ENCODE measurements at places on chromosomes 4 and X. TPM values are rescaled to one million over a fixed set of nuclear protein-coding genes. Genes with fewer than 3 reads are reported as not detected.

Gene RNF175
- total RNA-seq, result not detected

Gene CXXC4
- total RNA-seq, result not detected

Gene DCLK2
- total RNA-seq, result not detected

Gene BEX1
- not detected for total RNA-seq

Gene NSG1
- total RNA-seq, result 11.9 TPM

Gene PLRG1
- total RNA-seq, result 82.3 TPM

Gene HTATSF1
- 62.1 TPM for total RNA-seq

Gene CUL4B
- 46.2 TPM for total RNA-seq

Gene ADGRA3
- 2.6 TPM for total RNA-seq

Gene MND1
- total RNA-seq, result 24.2 TPM

Gene ABCG2
- 1.1 TPM for total RNA-seq

Gene ABLIM2
- 0.79 TPM for total RNA-seq

Gene TCEAL6
- not detected for total RNA-seq

Gene PHKA1
- 0.60 TPM for total RNA-seq

Gene NWD2
- not detected for total RNA-seq

Gene LAGE3
- total RNA-seq, result 47.9 TPM

Gene POU3F4
- total RNA-seq, result not detected

Gene SPON2
- total RNA-seq, result 21.5 TPM

Gene SLC9B2
- total RNA-seq, result 19.9 TPM

Gene ADAMTS3
- total RNA-seq, result not detected

Gene TCEANC
- 6.9 TPM for total RNA-seq

Gene SEC24D
- 36.1 TPM for total RNA-seq

All from activated CD4-positive, alpha-beta T cell treated with anti-CD3 and anti-CD28 coated beads, Interleukin-2, amount 10 ng/mL, durations not matched to agents 7 days and 5 days (primary cell).